SHP77 treated with DMSO at 0.1 percent for 48 hours (cell line): ENCODE measurements at places on chromosomes 2 and 18.

DNA sequence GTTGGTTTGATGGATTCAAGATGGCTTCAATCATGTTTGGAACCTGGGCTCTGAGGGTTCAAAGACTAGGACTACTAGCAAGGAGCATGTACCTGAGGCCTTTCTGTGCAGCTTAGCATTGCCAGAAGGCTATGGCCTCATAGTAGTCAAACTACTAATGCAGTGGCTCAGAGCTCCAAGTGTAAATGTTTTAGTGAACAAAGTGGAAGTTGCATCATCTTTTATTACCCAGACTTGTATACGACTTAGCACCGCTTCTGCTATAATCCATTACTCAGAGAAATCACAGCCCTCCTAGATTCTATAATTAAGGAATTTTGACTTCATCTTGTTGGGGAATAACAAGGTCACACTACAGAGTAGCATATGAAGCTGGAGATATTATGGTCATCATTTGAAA lies 210.5 kb downstream of the ERBB4 start:
- DNase-seq = no peak

DNA sequence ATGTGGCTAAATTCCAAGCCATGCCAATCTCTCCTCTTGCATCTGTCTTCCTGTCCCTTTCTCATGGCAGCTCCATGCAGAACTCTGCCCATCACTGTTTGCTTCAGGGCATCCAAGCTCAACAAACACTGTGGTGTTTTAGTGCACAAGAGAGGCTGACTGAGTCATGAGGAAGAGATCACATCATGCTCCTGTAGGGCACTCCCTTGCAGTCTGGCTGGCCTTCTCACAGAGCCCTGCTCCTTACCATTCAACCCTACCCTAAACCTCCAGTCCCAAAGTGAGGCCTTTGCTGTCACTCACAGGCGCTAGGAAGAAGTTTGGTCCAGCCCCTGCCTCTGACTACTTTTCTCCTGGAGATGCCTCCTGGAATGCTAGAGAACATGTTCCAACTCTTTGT lies 194.0 kb downstream of the LRATD1 start:
- DNase-seq = no peak

DNA sequence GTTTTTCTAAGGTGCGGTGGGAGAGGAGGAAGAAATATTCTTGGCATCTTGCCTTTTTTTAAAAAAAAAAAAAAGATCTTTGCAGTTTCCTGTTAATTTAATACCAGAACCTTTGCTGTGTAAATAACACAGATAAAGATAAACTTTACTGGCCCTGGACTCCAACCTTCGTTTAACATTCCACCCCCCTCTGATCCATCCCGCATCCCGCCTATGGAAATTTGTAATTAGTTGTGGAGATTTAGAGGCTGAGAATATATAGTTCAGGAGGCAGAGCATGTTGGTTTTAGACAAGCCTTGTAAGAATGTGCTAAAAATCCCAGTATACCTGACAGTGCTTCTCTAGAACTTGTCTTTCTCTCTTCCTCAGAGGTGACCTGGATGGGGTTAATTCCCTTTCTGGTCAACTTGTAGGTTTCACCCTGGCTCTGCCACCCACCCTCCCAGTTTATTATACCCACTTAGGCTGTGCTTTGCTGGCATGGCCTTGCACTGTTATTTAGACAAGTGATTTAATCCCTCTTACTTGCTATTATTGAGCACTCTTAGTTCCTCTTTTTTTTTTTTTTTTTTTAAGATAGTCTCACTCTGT lies 2.9 kb upstream of the C2orf72 start:
- no peak for DNase-seq

- DNase-seq = no peak
These were observed 16.8 kb upstream of the ALPI start for GRCh38 chr2:232438951-232439757.

DNA sequence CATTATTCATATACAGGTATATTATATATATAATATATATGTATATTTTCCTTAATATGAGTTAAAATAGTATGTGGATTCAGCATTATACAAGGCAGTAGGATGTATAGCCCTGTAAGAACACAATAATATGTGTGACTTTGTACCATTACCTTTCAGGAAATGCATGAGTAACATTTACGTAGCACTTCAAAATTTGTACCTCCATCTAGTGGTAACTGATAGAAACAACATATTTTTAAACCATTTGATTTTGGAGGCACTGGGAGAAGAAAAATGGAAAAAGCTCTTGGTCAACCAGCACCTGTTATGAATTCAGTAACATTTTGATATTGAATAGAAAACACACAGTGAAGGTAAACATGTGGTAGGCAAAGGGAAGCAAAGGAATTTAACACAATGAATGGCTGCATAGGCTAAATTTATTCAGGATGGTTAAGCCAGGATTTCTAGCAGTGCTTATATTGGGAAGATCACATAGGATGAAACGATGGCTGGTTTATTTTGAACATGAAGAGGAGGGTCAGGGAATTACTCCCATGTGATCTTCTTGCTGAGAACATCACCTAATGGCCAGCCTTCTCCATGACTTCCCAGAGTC lies 565.5 kb downstream of the CCDC85A start:
- peak; percentile 28 for DNase-seq

- no peak for DNase-seq
These were observed 410.4 kb downstream of the DSC3 start for GRCh38 chr18:30632071-30632698.

DNA sequence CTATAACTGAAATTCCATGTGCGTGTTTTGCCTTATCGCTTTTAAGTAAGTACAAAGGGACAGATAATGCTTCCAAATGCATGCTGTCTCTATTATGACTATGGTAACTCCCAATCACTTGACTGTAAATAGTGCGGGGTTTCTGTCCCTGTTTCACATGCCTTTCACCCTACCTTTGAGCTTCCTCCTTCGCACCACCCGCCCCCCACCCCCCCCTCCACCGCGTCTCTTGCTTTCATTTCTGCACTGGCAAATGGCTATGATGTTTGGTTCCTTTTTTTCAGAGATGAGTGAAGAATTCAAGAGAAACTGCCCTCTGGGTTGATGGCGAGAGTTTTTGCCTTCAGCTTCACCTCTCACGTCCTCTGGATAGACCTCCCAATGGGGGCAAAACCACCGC lies 25.0 kb upstream of the SPP2 start:
- no peak for DNase-seq

DNA sequence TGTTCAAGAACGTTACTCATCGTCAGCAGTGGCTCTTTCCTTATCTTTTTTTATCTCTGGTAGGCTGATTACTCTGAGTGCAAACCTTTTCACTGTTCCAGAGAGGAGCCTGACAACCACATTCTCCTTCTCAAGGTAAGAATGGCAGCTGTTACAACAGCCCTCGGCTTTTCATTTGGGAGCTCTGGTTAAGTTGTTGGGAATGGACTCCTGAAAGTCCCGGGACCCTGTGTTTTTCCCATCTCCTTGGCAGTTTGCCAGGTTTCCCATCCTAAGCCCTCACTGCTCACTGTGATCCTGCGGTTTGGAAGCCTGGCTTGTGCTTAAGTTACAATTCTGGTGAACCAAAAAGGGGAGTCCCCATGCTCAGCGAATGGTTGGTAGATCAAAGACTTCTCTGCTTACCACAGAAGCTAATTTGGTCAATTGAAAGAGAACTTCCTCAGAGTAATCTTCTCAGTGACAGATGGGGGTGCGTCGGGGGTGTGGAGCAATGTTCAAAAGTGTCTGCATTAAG lies 122.3 kb downstream of the LYPD6B start:
- no peak for DNase-seq

- DNase-seq = no peak
These were observed 79.1 kb upstream of the PMAIP1 start for GRCh38 chr18:59820663-59821062.

GRCh38 chr2:169360984-169361705 lies 1.2 kb downstream of the LRP2 start:
- no peak for DNase-seq

DNA sequence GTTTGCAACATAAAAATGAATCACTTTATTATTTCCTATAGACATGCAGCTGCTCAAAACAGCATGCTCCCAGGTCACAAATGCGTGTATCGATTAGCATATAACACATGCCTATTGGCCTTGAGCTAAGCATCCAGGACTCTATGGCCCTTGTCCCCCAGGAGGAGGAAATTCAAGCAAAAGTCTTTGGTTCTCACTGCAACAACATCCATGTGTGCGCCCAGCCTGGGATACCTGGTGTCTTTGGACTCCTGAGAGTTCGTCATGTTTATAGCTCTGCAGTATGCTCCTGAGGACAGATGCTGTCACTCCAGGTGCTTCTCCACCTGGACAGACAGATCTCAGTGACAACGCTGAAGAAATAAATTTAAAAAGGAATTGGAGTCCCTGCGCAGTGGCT lies 284.6 kb downstream of the PHLPP1 start:
- DNase-seq = no peak

- DNase-seq = no peak
These were observed 843 bp downstream of the CYS1 start for GRCh38 chr2:10079266-10079869.
